Stomach (tissue), 19 donors: ENCODE measurements at places on chromosomes 16 and 17. TPM values are rescaled to one million over a fixed set of nuclear protein-coding genes. Genes with fewer than 3 reads are reported as not detected.
A peak's percentile ranks its signal among the peaks of the same experiment; 100 is the strongest.

GRCh38 chr17:77915594-77916021, 42.9 kb upstream of the TNRC6C start:
- no peak for DNase-seq

- DNase-seq: no peak
These were observed 41.1 kb downstream of the CYB561 start for GRCh38 chr17:63405020-63405419.

- DNase-seq: no peak
These were observed 92.0 kb downstream of the WSCD1 start for GRCh38 chr17:6162216-6162615.

GRCh38 chr16:56352351-56353053, 72.8 kb downstream of the AMFR start:
- no peak for DNase-seq

DNA sequence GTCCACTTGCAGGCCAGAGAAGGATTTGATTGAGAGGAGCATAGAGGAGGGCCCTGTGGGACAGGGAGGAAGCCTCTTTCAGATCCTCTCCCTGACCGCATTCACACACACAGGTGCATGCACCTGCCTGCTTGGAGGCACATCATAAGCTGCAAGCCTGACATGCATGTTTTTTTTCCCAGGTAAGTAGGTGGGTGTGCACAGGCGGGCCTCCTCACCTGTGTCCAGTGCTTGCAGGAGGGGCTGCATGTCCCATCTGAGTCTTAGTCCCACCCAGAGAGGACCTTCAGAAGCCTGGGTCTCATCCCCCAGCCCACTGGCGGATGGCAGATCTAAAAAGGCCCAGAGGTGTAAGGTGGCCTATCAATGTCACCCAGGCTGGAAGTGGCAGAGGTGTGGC, 130.8 kb downstream of the TMEM132E start:
- DNase-seq: no peak

Gene TRIM16
- total RNA-seq: 46.3 TPM

Gene NPIPB2
- 1.7 TPM for total RNA-seq

Gene BORCS6
- 70.1 TPM for total RNA-seq

DNA sequence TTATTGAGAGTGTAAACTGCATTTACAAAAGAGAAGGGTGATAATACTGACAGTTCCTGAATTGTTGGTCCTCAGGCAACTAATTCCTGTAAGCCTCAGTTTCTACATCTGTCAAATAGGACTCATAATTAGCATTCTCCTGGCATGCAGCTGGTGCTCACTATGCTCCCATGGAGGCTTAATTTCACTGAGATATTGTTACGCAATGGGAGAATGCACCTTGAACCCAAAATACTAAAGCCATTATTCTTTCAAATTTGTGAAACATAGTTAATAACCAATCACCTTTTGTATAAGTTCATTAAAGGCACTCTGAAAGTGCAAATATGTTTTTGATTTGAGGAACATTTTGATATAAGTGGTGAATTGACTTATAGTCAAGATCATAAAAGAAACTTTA, 985.5 kb downstream of the CDH11 start:
- no peak for DNase-seq

DNA sequence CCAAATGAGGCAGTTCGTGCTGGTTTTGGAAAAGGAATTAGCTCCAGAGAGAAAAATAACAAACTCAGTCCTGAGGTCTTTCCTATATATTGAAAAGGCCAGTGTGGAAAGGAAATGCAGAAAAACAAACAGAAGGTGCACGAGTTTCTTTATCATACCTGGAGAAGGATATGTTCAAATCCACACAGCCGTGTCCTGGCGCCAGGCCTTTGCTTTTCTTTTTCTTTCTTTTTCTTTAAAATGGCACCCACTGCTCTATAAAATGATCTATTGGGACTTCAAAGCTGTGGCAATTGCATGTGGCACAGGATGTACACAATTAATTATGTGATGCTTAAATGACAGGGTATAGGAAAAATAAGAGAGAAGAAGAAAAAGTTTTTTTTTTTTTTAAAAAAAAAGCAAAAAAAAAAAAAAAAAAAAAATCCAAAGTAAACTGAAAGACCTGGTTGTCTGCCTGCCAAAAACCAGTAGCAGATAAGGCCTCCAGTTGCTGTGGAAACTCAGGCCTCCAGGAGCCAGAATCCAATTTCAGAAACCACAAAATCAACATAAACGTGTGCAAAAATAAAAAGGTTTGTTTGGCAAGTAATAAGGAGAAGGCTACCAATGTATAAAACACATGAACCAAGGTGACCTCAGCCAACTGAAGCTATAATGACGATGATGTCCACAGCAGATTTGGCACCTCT, 957.6 kb upstream of the SOX9 start:
- peak; percentile 85 for DNase-seq

- DNase-seq: no peak
These were observed 97.1 kb upstream of the RPRML start for GRCh38 chr17:47076171-47076570.

GRCh38 chr17:81432941-81433340, 37.7 kb downstream of the BAHCC1 start:
- DNase-seq: peak; percentile 82

Gene TP53TG3B
- total RNA-seq: not detected

DNA sequence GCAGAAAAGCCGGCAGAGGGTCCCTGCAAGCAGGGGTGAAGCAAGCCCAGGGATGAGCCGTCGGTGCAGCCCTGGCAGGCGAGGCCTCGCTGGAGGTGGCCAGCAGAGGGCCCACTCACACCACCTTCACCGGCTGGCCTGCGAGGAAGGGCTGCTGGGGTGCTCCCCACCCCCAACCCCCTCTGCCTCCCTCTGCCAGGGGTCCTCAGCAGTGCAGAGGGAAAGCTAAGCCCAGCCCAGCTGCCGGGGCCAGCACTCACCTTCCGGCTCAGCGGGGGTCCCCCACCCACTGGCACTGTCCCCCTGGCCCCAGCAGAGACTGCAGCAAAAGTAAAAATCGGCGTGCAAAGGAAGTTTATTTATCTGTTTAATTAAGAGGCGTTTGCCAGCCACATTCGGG, 113.4 kb downstream of the ENGASE start:
- DNase-seq: peak; percentile 43

DNA sequence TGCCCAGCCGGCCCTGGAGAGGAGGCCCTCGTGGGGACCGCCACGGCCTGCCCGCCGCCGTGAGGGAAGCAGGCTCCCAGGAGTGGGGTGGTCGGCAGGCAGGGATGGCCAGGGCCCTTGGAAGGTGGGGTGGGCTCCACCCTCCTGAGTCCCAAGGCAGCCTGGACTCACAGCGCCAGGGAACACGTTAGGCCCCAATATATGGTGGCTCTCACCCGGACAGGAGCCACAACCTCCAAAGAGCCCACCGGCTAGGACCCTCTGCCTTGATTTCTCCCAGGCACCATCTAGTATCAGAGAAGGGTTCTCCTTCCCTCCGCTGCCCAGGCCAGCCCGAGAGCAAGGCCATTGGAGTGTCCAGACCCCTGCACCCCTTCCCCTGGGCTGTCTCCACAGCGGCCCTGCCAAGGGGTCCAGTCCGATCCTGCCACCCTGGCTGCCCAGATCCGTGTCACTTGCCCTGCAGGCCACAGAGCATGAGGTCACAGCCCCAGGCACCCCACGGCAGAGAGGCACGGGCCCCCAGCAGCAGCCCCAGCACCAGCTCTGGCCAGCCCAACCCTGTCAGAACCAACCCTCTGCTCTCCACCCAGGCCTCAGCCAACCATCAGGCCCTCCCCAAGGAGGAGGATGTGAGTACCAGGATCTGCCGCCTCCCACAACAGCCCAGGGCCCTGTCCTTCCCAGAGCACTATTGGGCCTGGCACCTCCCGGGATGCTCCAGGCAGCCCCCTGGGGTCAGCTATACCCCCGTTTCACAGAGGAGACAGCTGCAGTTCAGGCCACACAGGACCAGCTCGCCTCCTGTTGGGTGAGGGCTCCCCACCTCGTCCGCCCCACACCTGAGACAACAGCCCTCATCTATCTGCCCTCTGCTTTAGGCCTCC, 1.1 kb upstream of the AXIN1 start:
- no peak for DNase-seq

DNA sequence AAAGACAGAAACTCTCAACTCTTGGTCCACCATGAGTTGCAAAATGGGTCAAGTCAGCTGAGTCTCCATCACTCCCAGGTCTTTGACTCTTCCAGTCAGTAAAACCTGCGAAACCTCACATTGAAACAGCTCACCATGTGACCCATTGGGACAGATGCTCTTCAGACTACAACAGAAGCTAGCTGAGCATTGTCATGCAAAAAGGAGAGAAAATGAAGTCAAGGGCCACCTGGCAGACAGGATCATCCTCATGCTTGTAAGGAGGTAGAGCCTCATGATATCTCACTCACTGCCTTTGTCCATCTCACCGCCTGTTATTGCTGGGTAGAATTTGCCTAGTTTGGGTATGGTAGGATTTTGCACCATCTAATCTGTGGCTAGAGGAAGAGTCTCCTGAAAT, 50.2 kb downstream of the MAF start:
- DNase-seq: no peak

DNA sequence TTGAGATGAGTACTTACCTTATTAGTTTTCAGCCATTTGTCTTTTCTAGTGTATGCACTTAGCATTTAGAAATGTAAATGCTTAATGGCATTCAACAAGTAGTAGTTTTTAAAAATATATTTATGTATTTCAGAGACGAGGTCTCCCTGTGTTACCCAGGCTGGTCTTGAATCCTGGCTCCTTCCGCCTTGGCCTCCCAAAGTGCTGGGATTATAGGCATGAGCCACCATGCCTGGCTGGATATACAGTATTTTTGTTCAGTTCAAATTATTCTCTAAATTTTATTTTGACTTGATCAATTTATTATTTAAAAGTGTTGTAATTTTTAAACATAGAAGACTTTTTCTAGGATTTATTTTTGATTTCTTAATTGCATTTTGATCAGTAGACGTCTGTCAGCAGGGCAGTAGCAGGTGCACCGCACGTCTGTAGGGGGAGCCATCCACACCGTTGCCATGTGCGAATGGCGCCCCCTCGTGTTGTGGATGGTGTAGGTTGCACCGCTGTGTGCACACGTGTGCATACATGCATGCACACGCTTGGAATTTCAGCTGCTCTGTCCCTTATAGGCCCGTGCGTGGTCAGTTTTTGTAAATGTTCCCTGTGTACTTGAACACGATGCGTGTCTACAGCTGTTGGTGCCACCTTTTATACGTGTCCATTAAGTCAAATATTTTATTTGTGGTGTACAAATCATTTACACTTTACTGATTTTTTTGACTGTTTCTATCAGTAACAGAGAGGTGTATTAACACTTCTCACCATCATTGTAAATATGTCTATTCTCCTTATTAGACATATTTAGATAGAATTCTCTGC, 30.6 kb downstream of the RPTOR start:
- DNase-seq: peak; percentile 84

DNA sequence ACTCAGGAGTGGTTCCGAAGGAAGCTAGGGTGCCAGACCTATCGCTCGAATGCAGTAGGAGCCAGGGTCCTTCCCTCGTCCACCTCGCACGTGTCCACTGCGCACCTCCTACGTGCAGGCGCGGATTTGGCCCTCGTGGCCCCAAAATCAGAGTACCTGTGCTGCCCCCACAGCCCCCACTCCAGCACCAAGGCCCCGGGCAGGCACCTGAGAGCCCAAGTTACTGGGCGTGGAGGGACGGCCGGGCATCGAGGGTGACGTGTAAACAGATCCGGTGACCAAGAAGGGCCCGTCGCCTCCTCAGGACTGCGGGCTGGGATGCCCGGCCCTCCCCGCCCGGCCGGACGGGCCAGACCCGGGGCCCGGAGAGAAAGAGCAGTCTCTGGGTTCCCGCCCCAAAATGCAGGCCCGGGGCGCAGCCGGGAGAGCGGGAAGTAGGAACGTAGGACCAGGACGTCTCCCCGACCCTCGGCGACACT, 492 bp downstream of the SLC25A39 start:
- peak; percentile 49 for DNase-seq

DNA sequence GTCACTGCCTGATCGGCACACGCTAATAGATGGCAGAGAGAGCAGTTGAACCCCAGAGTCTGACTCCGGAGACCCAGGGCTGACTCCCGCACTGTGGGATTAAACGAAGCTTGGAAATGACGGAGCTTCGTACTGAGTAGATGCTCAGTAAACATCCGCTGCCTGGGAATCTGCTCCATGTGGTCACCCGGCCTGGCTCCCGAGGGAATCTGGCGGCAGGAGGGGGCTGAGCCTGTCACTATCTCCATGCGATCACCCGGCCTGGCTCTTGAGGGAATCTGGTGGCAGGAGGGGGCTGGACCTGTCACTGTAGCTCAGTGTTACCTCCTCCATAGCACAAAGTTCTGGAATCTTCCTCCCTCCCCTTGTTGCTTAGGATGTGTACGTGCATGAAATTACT, 139.7 kb upstream of the CIBAR2 start:
- DNase-seq: no peak

DNA sequence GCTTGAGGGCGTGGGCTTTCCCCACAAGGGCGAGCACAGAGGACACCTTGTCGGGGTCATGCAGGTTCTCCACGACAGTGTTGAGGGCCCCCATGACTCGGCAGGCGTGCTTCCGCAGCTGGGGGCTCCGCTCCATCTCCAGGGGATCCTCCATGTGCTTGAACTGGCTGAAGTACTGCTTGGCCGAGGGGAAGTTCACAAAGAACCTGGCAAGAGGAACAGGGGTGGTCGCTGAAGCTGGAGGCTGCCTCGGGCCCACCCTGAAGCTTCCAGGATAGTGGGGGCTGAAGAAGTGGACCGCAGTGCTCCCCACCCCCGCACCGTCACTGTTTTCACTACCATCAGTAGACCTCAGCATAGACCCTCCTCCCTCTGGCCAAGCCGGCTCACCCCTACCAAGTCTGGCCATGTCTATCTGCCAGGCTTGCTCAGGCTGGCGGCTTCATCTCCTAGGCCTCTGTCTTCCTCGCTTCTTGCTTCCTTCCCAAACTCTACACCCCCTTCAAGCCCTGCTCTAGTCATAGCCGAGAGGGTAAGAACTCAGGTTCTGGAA, 5.9 kb downstream of the CYGB start:
- DNase-seq: no peak
